ENCODE measurements at places on chromosomes 7 and 10.

DNA sequence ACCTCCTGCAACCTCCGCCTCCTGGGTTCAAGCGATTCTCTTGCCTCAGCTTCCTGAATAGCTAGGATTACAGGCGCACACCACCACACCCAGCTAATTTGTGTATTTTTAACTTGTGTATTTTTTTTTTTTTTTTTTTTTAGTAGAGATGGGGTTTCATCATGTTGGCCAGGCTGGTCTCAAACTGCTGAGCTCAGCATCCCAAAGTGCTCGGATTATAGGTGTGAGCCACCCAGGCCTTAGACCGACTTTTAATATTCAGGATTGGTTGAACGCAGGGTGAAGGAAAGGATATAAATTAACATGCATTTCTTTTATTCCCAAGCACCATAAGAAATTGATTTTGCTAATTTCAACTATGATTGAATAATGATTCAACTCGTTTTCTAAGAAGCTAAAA is 798.6 kb downstream of the GATA3 start:
- no peak for DNase-seq

DNA sequence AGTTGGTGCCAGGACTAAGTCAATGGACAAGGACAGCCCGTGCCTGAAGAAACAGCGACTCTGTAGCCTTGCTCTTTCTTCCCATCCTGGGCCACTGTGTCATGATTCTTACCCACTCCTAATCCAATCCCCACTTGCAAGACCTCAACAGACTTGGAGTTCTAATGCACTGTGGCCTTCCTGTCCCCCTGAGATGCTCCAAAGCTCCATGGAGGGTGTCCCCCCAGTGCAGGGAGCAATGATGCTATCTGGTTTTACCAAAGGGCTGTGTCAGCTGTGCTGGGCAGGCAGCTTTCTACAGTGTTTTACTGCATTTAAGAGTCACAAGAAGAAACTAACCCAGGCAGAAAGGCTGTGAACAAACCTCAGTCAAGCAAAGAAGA is 108.1 kb downstream of the PRKAG2 start:
- DNase-seq: no peak

DNA sequence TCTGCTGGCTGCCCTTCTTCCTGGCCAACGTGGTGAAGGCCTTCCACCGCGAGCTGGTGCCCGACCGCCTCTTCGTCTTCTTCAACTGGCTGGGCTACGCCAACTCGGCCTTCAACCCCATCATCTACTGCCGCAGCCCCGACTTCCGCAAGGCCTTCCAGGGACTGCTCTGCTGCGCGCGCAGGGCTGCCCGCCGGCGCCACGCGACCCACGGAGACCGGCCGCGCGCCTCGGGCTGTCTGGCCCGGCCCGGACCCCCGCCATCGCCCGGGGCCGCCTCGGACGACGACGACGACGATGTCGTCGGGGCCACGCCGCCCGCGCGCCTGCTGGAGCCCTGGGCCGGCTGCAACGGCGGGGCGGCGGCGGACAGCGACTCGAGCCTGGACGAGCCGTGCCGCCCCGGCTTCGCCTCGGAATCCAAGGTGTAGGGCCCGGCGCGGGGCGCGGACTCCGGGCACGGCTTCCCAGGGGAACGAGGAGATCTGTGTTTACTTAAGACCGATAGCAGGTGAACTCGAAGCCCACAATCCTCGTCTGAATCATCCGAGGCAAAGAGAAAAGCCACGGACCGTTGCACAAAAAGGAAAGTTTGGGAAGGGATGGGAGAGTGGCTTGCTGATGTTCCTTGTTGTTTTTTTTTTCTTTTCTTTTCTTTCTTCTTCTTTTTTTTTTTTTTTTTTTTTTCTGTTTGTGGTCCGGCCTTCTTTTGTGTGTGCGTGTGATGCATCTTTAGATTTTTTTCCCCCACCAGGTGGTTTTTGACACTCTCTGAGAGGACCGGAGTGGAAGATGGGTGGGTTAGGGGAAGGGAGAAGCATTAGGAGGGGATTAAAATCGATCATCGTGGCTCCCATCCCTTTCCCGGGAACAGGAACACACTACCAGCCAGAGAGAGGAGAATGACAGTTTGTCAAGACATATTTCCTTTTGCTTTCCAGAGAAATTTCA is 1.7 kb downstream of the ADRB1 start:
- DNase-seq: peak; percentile 70

GRCh38 chr7:151008143-151008510 is 16.2 kb downstream of the ATG9B start:
- DNase-seq: no peak

- DNase-seq: no peak
These were observed 402.8 kb downstream of the CDC14C start for GRCh38 chr7:49327155-49327554.

DNA sequence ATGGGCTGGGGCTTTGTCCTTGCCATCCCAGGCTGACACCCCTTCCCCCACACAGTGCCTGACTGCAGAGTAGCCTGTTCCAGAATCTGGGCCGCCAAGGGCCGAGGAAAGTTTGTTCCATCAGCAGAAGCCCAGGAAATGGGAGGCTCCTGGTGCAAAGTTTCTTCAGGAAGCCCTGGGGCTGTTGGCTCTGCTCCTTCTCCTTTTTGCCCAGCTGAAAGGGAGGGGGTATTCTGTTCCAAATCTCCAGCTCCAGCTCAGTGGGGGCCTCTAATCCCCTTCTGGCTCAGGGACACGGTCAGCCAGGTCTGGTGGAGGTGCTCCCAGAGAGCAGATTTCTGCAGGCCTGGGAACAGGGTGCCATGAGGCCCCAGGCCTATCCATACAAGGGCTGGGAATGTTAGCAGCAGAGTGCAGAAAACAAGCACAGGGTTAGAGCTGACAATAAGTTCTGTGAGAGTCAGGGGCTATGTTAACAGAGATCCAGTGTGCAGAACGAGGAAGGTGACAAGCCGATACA is 399.5 kb downstream of the RPS24 start:
- no peak for DNase-seq

GRCh38 chr7:157834501-157835163 is 497.8 kb downstream of the DNAJB6 start:
- peak; percentile 45 for DNase-seq

- DNase-seq: no peak
These were observed 441.3 kb downstream of the PLXNA4 start for GRCh38 chr7:132134814-132135445.

Data from lower lobe of right lung (tissue), 2 donors.